ENCODE measurements at places on chromosomes 7 and 10.

DNA sequence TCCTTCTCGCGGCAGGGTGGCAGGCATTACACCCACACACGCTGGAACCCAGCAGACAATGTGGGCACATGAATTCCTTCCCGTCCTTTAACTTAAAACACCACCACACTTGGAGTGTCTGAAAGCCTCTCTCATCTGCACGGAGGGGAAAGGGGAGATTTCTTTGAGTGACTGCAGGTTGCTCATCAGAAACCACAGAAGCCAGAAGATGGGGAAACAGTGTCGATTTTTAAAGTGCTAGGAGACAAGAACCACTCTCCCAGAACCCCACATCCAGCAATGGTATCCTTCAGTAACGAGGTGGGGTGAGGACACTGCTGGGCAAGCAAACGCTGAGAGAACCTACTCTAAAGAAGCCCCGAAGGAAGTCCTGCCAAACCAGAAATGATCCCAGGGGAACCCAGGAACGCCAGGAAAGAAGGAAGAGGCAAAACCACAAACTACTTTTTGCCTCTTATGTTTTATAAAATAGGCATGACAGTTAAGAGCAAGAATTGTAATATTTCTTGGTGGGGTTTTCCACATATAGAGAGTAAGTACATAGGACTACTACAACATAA is 254.3 kb downstream of the ELFN1 start:
- no peak for DNase-seq

DNA sequence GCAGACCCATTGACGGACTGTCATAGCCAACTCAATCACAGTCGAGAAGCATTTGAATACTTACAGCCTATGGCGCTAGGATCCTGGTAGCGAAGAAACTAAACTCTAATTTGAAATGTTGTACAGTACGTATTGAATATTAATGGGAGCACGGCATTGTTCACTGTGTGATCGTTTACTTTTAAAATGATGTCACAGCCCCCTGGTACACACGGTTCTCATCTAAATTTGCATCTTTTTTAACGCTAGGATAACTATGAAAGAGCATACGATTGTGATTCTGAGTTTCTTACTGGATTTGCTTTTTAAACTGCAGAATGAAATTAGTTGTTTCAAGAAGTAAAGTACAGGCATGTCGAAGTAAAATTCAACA is 895 bp upstream of the NAPEPLD start:
- no peak for DNase-seq

GRCh38 chr7:2559283-2559950 is 638 bp downstream of the IQCE start:
- DNase-seq = peak; percentile 43

GRCh38 chr7:49703337-49703736 is 70.1 kb upstream of the VWC2 start:
- no peak for DNase-seq

DNA sequence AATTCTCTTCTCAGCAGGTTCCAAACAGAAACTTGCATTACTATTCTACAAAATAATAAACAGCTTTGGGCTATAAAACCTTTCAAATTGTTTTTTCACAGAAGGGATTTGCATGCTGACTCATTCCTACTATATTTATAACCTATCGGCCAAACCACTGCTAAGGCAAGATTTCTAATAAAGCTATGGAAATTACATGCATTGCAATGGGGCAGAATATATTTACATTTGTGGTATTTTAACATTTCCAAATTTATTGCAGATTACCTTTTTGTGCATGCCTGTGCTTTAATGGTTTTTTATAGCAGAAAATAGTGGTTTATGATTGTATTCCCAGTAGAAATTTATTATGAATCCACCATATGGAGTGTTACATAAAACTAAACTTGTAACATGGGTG is 69.0 kb upstream of the NPVF start:
- no peak for DNase-seq

DNA sequence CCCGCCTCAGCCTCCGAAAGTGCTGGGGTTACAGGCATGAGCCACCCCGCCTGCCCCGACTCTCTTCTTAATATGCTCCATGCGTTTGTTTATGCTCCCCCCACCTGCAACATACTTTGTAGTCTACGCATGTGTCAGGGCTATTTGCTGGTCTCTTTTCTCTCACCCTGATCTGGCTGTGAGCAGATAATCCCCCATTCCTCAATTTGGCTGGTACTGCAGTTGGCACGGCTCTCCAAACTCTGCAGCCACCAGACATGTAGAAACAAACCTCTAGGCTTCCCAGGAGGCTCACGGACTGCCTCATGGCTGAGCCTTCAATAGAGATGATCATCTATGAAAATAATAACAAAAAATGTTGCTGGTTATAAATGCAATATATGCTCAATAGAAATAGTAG is 540.3 kb upstream of the GALNT17 start:
- DNase-seq = no peak

DNA sequence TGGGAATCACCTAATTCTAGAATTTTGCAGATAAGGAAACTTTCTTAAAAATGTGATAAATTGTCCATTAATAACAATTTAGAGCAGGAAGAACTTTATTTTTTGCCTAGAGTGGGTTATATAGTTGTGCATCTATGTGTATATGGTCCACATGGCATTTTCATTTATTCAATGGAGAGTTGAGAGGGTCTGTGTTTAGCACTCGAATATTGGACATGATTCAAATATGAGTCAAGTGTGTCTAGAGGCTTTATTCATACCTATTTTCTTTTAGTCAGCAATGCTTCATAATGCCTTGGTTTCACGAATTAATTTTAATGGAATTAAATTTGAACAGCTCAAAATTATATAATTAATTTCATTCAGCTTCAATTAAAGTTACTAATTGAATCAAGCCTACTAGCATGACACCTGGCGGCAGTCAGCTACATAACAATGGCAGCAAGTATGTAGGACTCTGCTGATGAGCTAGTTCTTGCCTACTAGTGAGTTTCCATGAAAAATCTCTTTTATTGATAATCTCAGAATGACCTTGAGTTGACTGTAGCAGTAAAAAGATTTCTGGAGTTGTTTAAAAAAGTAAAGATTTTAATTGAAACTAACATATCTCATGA is 17.7 kb downstream of the MDFIC start:
- DNase-seq = no peak

GRCh38 chr10:71314028-71314693 is 4.9 kb upstream of the SLC29A3 start:
- DNase-seq = no peak

- no peak for DNase-seq
Observed at GRCh38 chr7:105399043-105399725, 10.5 kb upstream of the SRPK2 start.

DNA sequence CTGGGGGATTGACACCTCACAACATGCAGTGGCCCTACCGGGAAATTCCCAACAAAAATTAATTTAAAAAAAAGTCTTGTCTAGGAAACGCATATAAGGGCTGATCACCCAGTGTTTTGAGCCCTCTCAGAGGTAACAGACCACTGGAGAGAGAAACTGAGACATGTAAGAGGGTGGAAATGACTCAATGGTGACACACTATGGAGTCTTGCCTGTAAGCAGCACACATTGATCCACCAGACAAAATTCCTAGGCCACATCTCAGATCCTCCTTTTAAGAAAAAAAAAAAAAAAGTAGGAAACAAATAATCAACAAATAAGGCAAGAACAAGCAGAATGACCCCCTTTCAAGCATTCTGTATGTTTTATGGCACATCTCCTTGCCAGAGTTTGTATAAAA is 296.2 kb downstream of the MAGI2 start:
- DNase-seq = no peak

DNA sequence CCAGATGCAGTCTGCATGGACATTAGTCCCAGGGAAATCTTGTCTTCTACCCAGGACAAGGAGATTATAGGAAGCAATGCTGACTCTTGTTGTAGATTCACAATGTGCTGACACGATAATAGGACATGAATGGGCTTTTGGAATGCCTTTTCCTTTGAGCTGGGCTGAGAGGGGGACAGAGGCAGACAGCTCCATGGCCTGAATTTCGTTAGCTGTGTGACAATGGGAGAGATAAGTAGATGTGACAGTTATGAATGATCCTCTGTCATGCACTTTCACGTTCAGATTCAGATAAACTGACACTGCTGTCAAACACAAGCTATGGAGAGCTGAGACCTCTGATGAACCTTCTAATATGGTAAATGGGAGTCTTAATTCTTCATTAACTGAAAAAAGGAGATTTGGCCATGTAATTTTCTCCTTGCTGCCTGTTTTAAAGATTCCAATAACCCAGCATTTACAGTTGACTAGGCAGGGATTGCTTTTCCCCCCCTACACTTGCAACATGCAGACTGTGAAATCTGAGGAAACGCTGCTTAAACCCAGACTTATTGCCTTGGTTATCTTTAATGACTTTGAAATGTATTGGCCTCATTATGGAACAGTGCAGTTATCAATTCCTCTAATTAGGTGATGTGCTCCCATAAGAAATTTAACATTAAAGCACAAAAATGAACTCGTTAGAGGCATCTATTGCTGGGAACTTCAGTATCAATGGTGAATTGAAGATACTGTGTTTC is 669.3 kb downstream of the AUTS2 start:
- no peak for DNase-seq

DNA sequence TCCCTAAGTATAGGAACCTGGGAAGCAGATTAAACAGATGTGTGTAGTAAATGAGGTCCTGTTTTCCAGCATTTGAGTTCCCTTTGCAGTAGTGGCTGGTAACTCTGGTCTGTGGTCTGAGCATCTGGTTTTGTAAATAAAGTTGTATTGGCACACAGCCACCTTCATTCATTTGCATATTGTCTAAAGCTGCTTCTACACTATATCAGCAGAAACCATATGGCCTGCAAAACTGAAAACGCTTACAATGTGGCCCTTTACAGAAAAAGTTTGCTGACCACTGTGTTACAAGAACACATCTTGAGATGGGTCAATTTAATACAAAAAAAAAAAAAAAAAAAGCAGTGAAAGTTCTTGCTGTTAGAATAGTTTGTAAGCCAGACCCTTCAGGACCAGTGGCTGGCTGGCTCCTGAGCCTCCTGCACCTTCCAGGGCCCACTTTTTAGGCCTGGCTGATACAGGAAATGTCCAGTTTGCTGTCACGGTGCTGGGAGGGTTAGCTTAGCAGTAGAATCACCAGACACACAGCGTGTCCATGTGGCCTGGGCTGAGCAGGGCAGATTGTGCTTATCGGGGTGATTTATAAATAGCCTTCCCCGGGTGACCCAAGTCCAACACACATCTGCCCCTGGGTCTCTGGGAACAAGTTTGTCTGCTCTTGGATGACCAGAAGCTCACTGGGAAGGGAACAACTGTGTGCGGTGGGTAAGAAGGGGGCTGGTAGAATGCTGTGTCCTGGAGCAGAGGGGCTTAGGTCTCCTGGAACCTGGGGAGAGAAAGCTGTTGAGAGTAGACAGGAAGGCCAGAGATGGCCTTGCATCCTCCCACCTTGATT is 1.4 kb downstream of the C10orf71 start:
- DNase-seq = no peak

DNA sequence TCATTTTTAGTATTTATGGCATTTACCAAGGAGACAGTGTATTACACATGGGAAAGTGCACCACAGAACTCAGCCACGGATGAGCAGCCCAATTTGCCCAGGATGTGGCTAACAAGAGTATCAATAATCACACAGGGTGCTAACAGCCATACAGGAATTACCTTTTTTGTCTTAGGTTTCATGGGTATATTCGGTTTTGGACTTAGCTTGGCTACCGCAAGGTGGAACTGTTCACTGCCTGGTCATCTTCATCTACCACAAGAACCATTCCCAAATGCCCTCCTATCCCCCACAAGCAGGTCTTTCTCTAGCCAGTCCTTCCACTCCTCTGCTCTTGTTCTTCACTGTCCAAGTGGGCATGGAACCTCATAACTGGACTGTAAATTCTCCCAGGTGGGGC is 6.0 kb downstream of the PDLIM1 start:
- DNase-seq = no peak

GRCh38 chr7:91636129-91636724 is 244.3 kb downstream of the MTERF1 start:
- DNase-seq = no peak

DNA sequence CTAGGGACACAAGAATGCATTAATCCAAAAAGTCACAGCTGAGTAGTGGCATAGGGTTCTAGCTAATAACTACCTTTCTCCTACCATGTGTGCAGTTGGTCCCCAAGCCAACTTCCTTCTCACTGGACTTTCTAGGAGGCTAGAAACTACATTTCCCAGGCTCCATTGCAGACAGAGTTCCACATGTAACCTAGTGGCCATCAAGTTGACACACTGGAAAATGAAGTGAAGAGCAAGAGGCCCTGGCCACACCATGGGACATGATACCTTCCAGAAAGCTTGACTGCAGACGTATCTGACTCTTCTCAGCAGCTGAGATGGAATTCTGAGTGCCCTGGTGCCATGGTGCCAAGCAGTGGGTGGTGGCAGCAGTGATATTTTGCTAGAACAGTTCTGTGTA is 49.8 kb upstream of the TMEM273 start:
- no peak for DNase-seq

DNA sequence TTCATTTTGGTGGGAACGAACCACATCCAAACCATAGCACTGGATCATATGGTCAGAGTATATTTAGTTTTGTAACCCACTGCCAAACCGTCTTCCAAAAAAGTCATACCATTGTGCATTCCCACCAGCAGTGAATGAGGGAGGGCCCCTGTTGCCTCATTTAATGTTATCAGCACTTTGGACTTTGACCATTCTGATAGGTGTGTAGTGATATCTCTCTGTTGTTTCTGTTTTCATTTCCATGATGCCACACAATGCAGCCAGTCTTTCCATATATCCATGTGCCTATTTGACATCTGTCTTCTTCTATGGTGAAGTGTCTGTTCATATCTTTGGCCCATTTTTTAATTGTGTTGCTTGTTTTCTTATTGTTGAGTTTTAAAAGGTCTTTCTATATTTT is 105.0 kb upstream of the PPP2R2D start:
- no peak for DNase-seq

- no peak for DNase-seq
Observed at GRCh38 chr10:19944911-19945663, 128.9 kb downstream of the PLXDC2 start.

GRCh38 chr7:127322351-127322750 is 69.6 kb upstream of the GRM8 start:
- no peak for DNase-seq

DNA sequence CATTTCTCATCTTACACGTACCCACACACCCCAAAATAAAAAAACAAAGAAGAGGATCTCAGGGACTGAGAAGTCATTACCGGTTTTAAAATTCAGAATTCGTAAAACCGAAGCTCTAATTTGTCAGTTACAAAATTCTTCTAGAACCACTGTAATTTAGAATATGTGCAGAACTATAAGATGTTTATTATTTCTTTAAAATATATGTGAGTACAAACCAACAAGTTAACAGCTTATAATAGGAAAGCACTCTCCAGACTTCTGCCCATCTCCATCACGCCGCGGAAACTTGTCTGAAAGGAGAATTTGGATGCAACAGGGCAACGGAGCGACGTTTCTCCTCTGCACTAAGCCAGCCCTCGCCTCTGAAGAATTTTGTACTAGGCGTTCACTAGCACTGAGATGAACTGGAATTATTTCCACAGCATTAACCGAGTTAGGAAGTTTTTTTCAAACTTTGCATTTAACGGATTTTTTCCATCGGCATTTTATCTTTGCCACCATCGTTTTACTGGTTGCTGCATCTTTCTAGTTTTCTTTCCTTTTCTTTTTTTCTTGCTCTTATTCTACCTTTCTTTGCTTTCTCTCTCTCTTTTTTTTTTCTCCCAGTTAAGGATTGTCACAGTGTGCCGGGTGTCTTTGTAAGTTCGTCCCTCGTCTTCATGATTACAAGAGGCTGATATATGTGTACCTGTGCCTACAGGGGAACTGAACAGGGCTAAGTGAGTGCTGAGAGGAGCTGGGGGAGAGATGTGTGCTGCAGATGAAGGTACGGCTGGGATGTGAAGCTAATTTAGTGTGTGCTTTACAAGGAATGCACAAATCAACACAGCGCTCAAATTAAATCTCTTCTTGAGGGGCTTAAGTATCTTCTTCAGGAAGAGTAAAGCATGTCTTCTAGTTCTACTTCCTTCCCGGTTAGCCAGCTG is 295.9 kb upstream of the NFE2L3 start:
- no peak for DNase-seq
